LNCaP clone FGC (cell line): ENCODE measurements at places on chromosomes 4 and X.
A peak's percentile ranks its signal among the peaks of the same experiment; 100 is the strongest.

GRCh38 chr4:75172551-75172950 is 239.6 kb downstream of the PARM1 start:
- DNase-seq, result no peak

- no peak for DNase-seq
Observed at GRCh38 chr4:186772936-186773487, 49.4 kb upstream of the FAT1 start.

DNA sequence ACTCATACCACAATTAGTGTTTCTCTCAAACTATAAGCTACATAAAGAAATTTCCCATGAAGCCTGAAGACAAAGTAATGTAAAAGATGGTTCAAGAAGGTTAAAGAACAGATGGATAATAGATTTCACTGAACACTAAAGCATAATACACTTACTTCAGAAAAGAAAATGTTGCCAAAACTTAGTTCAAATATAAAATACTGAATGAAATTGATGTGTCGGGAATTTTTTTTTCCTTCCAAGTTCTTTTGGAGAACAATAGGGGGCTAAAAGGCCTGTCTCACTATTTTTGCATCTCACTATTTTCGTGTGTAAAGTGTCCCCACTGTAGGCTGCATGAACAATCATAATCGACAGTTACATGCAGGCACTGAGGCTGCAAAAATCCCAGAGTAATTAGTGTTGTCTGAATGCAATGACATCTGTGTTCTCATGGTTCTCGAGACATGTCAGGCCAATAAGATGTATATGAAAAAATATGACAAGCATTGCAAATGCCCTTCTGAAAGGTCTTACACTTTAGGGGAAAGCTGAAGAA is 11.9 kb upstream of the MAB21L2 start:
- no peak for DNase-seq

- DNase-seq, result peak; percentile 7
Observed at GRCh38 chr4:21765810-21766407, 182.7 kb downstream of the KCNIP4 start.

DNA sequence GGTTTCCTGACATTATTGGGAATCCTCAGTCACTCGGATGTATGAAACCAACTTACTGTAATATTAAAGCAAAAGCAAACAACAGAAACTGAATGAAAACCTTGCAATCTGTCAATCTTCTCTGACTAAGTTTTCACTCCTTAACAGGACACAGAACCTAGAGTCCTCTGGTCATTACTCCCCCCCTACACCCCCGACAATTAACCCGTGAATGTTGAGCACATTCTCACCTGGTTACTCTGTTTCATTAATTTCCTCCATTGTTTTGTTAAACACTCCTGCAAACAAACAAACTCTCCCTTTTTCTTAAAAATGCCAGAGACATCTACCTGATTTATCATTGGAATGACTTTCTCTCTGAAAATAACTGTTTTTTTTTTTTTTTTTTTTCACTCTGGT is 469.0 kb upstream of the PRKX start:
- DNase-seq, result no peak

GRCh38 chrX:68708503-68709290 is 61.2 kb downstream of the STARD8 start:
- no peak for DNase-seq

DNA sequence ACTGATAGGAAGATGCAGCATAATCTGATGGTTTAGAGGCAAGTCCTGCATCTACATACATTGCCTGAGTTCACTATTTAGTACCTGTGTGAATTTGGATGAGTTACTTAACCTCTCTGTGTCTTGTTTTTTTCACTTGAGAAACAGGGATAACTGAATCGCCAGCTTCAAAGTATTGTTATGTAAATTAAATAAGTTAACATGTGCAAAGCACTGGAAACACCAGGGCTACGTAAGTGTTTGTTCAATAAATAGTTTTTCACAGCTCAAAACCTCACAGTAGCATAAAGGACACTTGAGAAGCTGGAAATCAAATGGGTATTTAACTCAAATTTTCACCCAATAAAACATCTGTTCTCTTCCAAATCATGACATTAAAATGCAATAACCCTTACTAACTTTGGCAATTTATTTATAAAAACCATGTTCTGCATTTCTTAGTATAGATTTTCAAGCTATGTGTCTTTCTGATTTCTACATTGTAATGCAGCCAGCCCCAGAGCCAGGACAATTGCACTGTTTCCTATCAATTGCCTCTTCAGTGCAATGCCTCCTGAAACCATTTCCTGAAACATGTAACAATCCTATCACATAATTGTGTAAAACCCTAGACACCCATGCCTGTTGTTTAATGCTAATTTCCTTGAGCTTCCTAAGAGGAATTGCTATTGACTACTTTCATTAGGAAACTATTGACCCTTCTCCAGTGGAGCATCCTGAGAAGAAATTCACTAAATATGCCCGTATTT is 177.1 kb downstream of the UNC5C start:
- no peak for DNase-seq

DNA sequence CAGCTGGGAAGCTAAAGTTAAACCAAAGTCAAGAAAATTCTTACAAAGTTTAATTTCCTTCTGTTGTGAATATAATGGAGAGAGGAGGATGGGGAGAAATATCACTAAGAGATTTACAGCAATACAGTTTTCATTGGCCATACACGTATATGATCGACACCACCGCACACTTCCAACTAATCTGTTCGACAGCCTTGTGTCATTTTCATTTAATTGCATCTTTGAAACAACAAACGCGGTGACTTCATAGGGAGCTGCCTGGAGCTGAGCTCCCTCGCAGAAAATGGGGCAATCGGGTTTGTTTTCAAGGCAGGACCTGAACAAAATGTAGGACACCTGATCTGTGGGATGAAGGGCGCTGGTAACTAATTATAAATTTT is 1.3 kb downstream of the PTPN13 start:
- DNase-seq, result no peak

- no peak for DNase-seq
Observed at GRCh38 chr4:25449688-25450087, 72.6 kb downstream of the ANAPC4 start.

DNA sequence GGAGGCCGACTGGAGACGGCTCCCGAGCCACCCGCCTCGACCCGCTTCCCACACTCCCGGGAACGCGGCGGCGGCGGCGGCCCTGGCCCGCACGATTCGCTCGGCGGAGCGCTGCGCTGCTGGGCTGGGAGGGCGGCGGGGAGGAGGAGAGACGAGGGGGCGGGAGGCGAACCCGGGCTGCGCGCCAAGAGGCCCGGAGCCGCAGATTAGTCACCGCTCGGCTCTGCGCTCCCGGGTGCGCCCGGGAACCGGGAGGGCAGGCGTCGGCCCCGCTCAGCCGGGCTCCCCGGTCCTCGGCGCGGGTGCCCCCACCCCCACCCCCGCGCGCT is 11.2 kb upstream of the BCOR start:
- no peak for DNase-seq

GRCh38 chr4:78975865-78976264 is 36.6 kb upstream of the PAQR3 start:
- no peak for DNase-seq

DNA sequence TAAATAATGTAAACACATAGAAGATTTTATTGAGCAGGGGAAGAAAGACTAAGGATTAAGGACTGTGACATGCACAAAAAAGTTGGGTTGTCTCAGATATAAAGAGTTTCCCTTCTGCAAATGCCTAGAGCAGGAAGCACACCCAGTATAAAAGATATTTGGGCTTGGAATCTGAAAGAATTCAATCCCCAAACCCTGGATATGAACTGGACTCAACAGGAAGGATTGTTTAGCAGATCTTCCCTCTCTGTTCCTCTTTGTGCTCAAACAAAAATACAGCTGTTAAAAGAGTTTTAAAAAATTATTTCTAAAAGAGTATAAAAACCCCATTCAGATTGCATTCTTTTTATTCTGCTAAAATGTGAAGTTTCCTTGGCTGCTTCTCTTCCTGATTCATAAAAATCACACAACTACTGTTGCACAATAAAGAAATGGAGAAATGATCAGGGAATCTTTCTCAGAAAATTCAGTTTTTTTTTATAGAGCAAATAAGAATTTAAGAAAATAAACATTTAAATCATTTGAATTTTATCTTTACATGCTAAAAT is 71.4 kb downstream of the PDLIM5 start:
- no peak for DNase-seq

GRCh38 chr4:165514739-165515138 is 135.9 kb downstream of the CPE start:
- DNase-seq, result no peak

- DNase-seq, result no peak
Observed at GRCh38 chrX:132382068-132382467, 106.8 kb downstream of the MBNL3 start.

- DNase-seq, result no peak
Observed at GRCh38 chrX:133402042-133402453, 13.2 kb downstream of the GPC4 start.

GRCh38 chrX:150229481-150229880 is 133.6 kb upstream of the MAMLD1 start:
- DNase-seq, result no peak

- DNase-seq, result no peak
Observed at GRCh38 chr4:113221990-113222389, 172.5 kb downstream of the ANK2 start.

- DNase-seq, result no peak
Observed at GRCh38 chrX:102959471-102959870, 22.4 kb downstream of the RAB40AL start.

DNA sequence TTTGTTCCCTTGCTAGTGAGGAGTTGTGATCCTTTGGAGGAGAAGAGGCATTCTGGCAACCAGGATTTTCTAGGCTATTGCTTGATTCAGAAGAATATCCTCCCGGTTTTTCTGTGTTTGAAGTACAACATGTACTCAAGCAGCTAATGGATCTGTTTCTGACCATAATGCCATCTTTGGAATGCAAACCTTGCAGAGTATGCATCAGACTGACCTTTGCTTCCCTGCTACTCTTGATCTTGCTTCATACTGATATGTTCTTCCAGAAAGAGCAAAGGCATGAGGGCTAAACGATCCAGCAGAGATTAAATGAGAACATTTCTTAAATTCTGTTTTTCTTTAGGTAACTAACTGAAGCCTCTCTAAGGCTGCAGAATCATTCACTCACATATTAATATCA is 265.4 kb upstream of the SLC7A11 start:
- DNase-seq, result no peak

- no peak for DNase-seq
Observed at GRCh38 chr4:15755321-15756155, 22.6 kb upstream of the CD38 start.

- DNase-seq, result no peak
Observed at GRCh38 chrX:136147315-136147901, at the start of gene FHL1. FHL1 (plus strand) TSS chrX:136147533.

- DNase-seq, result no peak
Observed at GRCh38 chr4:112473985-112474384, 42.0 kb downstream of the NEUROG2 start.

- DNase-seq, result no peak
Observed at GRCh38 chr4:177596035-177596434, 153.8 kb upstream of the AGA start.

GRCh38 chrX:3136161-3136961 is 95.1 kb downstream of the ARSF start:
- no peak for DNase-seq

- DNase-seq, result no peak
Observed at GRCh38 chr4:149896432-149896831, 80.8 kb upstream of the IQCM start.

DNA sequence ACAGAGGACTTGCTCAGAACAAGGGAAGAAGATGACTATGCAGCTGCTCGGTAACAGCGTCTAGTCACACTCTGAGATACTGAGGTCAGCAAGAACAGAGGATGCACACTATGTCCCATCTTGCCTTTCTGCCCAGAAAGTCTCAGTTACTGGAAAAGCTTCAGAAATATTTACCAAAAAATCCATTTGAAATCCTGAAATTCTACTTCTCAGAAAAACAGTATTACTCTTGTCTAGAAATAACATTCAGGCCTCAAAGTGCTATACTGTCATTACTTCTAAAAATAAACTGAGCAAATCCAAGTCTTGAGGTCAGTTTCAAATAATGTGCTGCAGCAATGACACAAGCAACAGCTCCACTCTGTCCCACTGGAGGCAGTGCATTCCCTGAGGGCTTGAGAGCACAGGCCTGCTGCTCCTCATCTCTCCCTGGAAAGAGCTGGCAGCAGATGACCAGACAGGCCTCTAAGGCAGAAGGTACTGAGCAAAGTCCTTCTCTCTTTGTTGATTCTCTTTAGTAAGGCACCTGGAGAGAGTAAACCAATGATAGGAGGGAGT is 76.9 kb downstream of the CAMK2D start:
- DNase-seq, result no peak

DNA sequence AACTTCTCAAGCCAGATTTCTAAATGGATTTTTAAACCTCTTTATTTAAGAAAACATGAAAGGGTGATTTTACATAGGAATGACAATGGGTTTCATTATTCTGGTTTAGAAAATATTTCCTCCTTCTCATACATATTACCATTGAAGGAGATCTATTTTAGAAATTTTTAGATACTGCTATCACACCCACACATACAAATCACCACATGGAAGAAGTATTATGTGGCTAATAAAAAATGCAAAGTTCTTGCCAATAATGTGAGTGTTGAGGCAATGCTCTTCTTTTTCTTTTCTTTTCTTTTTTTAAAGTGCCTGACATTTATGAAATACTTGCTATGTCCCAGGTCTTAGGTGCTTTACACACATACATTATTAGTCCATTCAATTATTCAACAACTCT is 6.8 kb downstream of the STAP1 start:
- no peak for DNase-seq

DNA sequence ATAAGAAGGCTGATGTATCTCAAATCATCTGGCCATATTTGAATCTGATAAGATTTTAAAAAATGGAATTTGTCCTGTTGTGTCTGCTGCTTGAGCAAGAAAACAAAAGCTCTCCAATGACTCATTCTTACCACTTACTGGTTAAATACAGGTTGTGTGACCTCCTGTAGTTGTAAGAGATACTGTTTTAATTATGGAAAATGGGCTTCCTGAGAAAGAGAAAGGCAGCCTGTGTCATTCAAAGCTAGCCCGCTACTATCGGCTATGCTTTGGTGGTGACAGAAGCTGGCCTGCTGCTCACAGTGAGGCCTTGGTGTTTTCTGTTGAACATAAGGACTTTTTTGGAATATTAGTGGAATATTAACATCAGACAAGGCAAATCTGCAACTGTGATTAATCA is 1722.1 kb upstream of the PCDH10 start:
- DNase-seq, result no peak

GRCh38 chr4:101064541-101065180 is 282.7 kb downstream of the PPP3CA start:
- no peak for DNase-seq
